ENCODE measurements at places on chromosomes 1 and 21. TPM values are rescaled to one million over a fixed set of nuclear protein-coding genes. Genes with fewer than 3 reads are reported as not detected.

DNA sequence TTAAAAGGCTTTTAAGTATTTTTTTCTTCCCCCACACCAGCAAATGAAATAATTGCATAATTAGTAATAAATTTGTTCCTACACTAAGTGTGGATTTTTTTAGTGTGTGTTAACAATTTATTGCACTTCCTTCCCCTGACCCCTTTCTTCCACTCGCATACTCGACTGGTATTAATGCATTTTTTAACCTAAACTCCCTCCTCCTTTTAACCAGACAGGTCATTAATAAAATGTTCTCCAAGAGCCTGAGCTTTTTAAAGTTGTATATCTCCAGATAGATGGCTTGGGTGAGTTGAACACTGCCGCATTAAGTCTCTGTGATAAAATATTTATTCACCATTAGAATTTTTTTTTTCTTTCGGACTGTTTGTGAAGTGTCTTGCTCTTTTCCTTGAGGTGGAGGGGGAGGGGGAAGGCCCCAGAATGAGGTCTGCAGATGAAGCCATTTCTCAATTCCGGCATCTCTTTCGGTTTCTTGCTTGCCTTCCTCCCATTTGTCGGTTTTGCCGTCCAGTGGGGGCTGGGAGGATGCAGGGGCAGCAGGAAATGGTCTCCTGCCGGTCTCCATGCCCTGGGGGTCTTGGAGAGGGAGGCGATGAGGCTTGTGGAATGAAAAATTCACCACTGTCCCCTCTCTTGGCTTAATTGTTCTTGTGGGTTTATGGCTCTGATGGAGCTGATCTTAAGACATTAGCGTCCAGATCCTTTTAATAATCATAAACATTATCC lies 64.1 kb upstream of the ACTL8 start:
- no peak for DNase-seq

DNA sequence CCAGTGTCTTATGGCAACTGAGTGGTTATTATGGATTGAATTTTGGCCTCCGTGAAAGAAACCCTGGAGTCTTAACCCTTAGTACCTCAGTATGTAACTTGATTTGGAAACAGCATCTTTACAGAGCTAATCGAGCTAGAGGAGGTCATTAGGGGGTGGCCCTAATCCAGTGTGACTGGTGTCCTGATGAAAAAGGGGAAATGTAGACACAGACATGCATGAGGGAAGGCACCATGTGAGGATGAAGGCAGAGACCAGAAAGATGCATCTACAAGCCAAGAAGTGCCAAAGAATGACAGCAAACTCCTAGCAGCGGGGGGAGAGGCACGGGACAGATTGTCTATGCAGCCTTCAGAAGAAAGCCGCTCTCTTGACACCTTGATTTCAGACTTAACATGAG lies 14.7 kb downstream of the DOP1B start:
- no peak for DNase-seq

DNA sequence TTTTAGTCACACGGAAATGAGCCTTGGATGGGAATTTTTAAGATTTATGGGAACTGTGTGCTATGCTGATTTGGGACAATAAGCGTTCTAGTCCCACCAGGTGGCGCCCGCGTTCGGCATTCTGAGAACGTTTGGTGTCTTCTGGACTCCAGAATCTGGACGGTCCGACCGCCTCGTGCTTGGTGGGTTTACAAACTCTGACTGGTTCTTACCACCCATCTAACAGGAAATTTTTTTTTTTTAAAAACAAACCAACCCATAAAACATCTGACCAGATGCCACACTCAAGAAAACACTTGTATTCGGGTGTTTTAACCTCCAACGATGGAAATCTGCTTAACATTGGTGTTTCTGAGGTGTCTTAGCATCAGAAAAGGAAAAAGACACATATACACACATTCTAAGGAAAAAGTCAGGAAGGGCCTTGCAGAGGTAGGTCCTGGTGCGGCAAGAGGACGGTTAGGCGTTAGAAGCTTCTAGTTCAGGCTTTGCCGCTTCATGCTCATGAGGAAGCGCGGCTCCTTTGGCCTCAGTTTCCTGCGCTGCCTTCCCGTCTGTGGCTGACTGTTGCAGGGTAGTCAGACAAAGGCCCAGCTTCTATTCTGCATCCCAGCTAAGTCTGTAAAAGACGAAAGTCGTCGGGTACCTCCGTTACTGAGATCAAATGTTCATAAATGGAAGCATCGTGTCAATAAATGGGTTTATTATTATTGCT lies 814 bp upstream of the DYRK3 start:
- peak; percentile 95 for DNase-seq

- DNase-seq, result peak; percentile 96
Measured at GRCh38 chr1:151013518-151013917, 5.3 kb downstream of the PRUNE1 start.

RAP1GAP gene
- 2.2 TPM for total RNA-seq

DRAM2 gene
- 19.0 TPM for total RNA-seq

CFH gene
- 60.4 TPM for total RNA-seq

NEGR1 gene
- total RNA-seq, result 49.1 TPM
